NCI-H2081 (cell line): ENCODE measurements at places on chromosomes 7 and 10.

DNA sequence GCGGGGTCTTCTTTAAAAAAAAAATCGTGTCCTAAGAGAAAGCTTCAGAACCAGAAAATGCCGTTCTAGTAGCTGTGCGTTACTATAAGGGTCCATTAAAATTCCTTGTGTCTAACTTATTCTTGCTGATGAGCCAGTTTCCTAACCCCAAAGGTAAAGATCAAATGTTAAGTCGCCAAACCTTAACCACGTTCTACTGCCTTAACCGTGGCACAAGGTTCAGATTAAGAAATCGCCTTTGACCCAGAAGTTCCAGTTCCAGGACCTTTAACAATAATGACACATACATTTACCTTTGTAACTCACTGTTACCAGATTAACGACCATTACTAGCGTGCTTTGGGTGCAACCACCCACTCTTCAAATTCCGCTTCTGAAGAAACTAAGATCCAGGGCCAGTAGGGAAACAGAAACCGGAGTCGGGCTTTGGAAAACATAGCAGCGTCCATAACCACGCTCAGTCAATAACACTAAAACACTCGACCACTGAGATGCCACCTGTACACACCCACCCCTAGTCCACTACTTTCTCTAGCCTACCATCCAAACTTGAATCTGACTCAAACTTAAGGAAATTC lies 620 bp downstream of the BET1 start:
- DNase-seq: no peak

DNA sequence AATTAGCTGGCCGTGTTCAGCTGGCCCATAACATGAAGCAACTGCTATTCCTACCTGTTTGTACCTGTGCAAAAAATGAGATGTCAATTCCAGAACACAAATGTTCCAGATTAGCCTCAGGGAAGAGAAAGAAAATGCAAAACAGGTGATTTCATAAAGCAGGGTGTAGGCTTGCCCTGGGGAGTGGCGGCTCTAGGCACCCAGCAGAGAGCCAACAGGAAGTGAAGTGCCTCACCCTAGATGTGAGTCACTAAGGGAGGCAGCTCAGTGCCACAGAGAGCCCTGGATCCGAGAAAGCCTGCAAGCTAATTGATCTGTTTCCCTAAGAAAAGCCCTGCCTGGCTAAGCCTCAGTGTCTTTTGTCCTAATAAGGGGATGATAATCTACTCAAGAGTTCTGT lies 240.0 kb downstream of the ARHGAP21 start:
- DNase-seq: no peak

DNA sequence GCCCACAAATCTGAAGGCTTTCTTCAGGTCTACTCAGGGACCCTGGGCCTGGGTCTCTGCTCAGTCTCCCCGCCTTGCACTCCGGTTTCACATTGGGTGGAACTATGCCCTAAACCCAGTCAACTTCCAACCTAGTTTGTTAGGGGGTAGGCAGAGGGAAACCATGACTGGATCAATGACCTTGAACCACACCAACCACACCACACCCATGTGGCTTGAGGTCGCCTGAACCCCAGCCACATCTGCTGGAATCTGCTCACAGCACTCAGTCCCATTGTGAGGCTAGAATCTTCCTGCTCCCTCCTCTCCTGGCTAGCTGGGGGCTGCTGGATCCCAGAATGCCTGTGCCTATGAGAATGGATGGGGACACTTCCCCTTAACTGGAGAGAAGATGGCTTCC lies 17.9 kb downstream of the RFC2 start:
- DNase-seq: no peak

GRCh38 chr7:129799350-129799955 lies 153.3 kb downstream of the UBE2H start:
- no peak for DNase-seq

DNA sequence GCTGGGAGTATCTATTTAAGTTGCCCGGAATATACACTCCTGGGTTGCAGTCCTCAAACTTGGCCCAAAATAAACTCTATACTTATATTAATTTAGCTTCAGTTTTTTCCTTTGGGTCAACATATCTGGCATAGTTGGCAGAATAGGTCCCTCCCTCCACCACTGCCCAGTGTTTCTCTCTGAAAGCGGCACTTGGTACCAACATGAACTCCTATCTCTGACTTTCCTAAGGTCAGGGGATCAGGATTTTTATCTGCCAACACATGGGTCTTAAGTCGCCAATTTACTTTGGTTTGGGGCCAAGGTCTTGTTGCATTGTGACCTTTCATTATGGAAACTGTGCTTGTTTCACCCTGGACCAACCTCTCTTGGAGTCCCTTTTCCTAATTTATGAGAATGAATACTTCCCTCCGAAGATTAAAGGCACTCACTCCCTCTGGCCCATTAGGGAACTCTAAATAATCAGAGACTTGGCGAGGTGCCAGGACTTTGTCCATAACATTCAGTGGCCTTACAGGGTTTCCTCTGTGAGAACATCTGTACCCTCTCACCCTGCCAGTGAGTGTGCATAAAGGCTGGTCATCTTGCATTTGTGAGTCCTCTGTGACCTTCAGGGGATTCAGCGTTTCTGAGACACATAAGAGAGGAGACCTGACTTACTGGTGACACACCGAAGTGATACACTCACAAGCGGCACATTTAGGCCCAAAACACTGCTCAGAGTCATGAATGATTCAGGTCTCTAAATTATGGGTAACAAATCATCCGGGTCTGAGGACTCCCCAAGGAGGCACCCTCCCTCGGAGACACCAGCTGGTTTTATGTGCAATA lies 19.7 kb upstream of the FKBP9 start:
- peak; percentile 51 for DNase-seq

DNA sequence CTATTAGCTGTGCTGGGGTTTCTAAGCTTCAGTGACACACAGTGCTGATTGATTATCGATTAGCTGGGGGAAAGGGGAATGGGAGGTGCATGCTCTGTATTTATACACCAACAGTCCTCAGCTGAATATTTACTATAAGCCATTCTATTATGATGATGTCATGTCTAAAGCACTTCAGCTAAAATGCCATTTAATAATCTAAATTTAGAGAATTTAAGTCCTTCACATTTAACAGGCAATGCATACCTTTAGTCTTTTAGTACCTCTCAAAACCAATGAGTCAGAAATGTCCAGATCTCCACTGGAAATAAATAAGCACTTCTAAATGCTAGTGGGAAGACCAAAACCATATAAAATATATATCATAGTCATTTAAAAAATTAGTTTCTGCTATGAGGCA lies 24.6 kb downstream of the RPP38 start:
- no peak for DNase-seq

DNA sequence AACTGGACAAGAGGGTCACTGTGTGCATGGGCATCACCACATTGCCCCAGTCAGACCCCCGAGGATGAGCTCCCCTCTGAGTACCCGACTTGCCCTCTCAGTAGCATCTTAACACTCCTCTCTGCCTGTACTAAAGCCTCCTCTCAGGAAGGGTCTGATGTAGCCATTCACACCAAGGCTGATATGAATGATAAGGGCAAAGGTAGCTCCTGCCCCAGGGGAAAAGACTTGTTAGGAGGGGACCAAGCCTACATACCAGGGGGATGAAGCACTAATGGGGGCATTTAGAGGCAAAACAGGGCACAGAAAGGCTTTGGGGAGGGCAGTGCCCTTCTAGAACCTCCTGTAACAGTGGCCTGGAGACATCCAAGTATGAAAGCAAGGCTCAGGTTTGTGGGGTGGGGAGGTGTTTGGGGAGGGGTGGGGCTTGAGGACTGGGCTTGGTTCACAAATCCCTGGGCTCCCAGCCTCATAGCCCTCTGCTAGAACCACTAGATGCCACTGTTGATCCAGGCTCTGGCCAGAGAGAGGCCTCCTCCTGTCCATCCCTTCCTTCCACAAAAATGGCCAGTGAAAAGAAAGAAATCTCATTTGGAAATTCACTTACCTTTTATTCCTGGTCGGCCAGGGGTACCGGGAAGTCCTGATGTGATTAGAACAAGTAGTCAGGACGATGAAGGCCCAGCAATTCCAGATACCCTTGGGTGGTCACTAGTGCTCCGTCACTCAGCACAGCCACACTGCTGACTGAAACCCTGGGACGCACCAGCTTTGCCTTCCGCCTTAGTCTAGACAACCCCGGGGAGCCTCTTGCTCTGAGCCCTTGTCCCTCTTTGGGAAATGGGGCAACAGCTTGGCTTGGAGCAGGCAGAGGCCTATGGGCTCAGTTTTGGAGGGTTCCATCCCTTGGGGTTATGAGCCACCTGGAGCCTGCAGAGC lies 40.3 kb downstream of the COL17A1 start:
- DNase-seq: peak; percentile 7

DNA sequence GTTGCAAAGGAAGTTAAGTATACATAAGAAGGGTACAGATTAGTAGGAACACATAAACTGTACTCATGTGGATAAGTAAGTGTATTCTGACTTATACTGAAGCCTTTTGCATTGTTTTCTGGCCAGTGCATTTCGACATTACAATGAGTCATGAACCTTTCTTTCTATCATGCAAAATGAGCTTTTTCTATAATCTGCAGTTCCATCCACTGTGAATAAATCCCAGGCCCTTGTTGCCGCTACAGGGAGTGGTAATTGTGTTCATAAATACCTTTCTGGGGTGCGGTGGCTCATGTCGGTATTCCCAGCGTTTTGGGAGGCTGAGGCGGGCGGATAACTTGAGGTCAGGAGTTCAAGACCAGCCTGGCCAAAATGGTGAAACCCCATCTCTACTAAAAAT lies 858.3 kb downstream of the GRM8 start:
- no peak for DNase-seq

DNA sequence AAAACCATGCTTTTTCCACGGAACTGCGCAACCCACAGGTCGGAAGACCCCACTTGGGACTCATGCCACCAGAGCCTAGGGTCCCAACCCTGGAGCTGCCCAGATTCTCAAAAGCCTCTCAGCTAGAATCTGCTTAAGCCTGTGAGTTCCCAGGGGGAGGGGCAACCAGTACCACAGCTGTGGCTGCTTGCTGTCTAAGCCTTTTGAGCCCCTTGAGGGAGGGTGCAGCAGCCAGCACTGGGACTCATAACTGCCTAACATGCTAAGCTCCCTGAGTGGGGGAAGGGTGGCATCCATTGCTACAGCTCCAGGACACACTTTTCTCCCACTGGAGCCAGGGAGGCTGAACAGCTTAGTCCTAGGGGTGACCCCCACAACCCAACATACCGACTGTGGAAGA lies 485.6 kb upstream of the GRM3 start:
- no peak for DNase-seq

GRCh38 chr10:64484811-64485330 lies 963.7 kb downstream of the REEP3 start:
- no peak for DNase-seq

GRCh38 chr7:100585511-100586265 lies at the start of gene LRCH4:
TSS of gene LRCH4 (minus strand) at chr7:100586129. CDS start at chr7:100586100, 29 bp downstream.
- peak; percentile 66 for DNase-seq

- no peak for DNase-seq
These were observed 140.5 kb downstream of the MAD1L1 start for GRCh38 chr7:2092279-2092678.

GRCh38 chr7:40162516-40162915 lies 27.7 kb downstream of the SUGCT start:
- no peak for DNase-seq

DNA sequence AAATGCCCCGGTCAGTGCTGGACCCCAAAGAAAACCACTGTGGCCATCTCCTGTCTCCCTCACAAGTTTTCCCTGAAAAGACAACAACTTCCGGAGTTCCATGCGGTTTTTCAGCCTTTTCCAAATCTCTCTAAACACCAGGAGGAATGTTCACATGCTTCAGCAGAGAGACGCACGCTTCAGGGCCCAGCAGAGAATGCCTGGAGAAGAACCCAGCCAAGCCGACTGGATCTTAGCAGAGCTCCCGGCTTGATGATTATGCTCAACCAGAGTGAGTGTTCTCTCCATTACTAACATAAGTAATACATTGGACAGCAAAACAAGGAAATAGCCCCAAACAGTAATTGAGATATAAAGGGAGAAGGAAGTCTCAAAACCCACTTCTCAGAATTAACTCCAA lies 17.9 kb downstream of the PRKCQ start:
- DNase-seq: no peak

DNA sequence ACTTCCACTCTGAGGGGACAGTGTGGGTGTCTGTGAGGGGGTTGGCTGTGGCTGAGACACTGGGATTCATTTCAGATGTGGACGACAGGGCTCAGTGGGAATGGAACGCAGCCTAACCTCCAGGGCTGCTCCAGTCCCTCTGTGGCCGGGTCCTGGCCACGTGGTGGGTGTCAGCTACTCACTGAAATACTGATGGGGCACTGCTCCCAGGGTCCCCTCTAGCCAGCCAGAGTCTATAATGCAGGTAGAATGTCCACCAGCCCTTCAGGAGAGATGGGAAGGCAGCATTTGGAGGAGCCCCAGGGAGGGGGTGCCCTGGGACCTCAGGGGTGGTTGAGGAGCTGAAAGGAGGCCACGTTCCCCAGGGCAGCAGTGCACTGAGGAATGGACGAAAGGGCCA lies 87.2 kb upstream of the LANCL2 start:
- no peak for DNase-seq

DNA sequence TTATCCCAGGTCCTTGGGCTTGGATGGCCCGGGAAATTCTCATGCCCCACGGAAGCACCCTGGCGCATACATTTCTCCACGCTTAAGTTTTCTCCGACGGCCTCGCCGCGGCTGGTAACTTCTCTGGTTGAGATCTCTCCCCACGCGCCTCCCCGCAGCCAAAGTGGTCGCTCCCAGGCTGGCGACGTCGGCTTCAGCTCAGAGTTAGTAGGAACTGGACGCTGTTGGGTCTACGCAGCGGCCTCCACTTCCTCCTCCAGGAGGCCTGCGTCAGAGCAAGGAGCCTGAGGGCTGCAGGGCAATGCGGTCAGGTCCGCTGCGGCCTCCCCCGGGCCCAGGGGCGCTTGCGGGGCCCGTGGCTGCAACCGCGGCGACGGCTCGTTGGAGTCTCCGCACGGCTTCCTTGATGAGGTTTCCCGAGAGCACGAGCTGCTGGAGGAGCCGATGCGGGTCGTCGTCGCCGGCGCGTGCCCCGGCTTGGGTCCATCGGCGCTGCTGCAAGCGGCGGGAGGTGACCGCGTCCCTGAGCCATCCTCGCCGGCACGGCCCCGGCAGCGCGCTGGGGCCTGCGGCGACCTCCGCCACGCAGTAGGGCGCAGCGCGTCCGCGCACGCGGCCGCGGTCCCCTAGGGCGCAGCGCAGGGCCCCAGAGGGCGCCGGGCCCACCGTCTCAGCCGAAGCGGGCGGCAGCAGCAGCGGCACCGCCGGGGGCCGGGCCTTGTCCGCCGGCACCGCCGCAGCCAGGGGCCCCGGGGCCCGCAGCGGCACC lies 744 bp downstream of the FRAT2 start:
- DNase-seq: peak; percentile 25

- DNase-seq: no peak
These were observed 6.4 kb downstream of the DRGX start for GRCh38 chr10:49389361-49389933.

- no peak for DNase-seq
These were observed 97.8 kb downstream of the AUTS2 start for GRCh38 chr7:69696054-69696591.

DNA sequence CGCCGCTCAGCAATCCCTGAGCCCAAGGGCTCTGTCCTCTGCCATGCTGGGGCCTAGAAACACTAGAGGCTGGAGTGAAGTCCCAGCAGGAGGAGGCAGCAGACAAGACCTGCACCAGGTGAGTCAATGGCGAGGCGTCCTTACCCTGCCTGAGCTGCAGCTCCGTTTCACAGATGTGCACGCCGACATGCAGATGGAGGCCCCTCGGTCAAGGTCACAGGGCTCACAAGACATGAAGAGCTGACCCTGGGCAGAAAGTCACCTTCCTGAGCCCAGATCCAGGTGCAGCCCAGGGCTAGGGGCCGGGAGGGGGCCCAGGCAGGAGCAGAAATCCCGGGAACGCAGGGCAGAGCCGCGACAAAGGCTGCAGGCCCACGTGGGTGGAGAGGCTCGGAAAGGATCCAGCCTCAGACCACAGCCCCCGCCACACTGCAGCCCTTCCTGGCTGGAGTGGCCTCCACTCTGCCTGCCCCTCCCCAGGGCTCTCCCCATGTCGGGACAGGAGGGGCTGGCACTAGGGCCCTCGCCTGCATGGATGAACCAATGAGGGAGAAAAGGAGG lies 23.8 kb downstream of the PDGFA start:
- DNase-seq: no peak
